ENCODE measurements at places on chromosomes 1 and 21.

DNA sequence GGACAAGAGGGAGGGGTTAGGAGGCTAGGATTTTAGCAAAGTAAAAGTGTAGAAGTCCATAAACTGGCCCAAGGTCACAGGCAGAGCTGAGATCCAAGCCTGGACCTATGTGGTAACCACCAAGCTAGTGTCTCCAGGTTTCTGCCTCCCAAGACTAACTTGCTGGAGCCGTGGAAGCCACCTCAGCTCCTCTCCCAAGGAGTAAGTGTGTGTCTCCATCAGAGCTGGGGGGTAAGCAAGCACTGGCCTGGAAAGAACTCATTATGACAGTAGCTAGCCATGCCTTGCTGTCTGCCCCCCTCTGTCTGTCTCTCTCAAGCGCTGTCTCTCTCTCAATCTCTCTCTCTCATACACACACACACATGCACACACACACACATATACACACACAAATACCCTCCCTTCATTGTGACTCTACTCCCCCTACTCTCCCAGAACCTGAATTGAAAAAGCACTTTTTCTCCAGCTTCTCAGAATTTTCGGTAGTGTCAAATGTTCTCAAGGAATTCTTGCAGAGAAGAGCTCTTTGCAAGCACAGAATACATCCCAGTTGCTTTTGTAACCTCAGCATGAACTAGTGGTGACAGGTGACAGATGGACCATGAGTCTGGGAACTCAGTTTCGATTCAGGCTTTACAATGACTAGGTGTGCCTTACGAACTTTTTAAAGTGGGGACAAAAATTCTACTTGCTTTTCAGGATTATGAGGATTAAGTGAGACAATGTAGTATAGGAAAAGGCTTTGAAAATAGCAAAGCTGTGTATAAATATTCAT is 238.0 kb upstream of the FGGY start:
- no peak for DNase-seq

- DNase-seq, result no peak
Measured at GRCh38 chr1:242016479-242016878, 17.6 kb upstream of the MAP1LC3C start.

GRCh38 chr1:208980605-208981004 is 602.9 kb upstream of the CAMK1G start:
- no peak for DNase-seq

DNA sequence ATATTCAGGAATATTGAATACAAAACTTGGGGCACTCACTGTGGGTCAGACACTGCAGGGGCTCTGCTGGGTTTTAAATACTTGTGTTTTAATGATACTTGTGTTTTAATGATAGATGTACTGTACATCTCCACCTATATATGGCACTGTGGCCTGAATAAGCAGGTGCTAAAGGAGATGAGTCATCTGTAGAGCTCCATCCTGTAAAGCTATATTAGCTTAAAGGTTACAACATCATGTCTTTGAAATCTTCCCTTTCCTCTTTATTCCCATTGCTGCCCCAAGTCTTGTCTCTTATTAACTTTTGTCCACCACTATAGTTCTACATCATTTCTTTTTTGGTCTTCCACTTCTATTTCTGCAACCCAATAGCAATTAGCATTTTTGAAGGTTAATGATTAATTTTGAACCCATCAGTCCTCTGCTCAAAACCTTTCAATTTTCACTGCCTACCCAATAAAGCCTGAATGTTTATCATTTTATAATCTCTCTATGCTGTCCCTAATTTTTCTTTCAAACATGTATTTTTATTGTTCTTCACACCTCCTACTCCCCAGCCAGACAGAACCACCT is 113.3 kb upstream of the PTGFR start:
- DNase-seq, result no peak

- DNase-seq, result peak; percentile 83
Measured at GRCh38 chr1:26768755-26769154, 19.0 kb upstream of the PIGV start.

DNA sequence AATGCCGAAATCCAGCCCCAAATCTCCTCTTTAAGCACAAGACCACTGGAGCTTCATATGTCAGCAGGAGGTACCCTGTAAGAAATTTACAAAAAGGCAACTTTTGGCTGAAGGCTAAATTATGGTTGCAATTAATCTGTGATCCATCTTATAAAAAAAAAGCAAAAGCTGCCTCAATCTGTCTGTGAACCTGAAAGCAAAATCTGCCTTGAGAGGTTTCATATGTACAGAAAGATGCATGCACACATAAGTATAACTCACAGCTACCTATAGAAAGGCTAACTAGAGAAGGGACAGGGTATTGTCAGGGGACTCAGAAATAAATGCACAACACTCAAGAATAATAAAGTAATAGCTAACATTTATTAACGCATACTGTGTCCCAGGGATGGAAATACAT is 964.2 kb upstream of the ADGRL2 start:
- no peak for DNase-seq
